ENCODE measurements at places on chromosomes 5 and 9.

- DNase-seq: no peak
These were observed 311.4 kb downstream of the TLE1 start for GRCh38 chr9:81377921-81378320.

- no peak for DNase-seq
These were observed 15.0 kb downstream of the FANCC start for GRCh38 chr9:95302479-95302878.

DNA sequence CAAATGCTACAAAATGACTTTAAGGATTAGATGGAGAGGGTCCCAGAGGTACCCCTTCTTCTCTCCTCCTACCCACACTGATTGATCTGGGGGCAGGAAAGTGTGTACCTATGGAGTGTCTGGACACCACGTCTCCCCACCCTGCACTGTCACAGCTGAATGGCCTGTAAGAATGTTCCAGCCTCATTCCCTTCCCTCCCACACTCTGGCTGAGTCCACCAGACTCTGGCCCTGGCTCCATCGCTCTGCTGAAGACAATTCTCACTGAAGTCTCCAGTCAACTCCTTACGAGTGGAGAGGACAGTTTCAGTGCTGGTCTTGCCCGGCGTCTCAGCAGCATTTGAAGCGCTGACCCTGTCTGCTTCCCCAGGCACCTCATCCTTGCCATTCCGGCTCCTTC, 105.8 kb downstream of the TTLL11 start:
- DNase-seq: no peak

- DNase-seq: no peak
These were observed 282.4 kb upstream of the RPS23 start for GRCh38 chr5:82560561-82560960.

DNA sequence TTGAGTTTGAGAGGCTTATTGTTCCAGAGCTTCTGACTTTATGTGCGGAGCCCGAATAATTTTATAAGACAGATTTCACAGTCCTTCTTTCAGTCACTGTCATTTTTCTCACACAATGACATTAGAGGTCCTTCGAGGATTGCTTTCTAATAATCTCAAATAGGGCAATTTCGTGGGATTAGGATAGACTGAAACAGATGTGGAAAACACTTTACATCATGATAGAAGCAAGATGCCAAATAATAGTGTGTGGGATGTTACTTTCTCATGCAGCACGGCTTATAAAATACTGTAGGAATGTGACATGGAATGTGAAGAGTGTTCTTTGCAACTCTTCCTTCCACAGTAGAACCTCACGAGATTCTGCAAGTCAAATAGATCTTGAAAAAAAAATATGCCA, 451.3 kb downstream of the SEMA5A start:
- no peak for DNase-seq

DNA sequence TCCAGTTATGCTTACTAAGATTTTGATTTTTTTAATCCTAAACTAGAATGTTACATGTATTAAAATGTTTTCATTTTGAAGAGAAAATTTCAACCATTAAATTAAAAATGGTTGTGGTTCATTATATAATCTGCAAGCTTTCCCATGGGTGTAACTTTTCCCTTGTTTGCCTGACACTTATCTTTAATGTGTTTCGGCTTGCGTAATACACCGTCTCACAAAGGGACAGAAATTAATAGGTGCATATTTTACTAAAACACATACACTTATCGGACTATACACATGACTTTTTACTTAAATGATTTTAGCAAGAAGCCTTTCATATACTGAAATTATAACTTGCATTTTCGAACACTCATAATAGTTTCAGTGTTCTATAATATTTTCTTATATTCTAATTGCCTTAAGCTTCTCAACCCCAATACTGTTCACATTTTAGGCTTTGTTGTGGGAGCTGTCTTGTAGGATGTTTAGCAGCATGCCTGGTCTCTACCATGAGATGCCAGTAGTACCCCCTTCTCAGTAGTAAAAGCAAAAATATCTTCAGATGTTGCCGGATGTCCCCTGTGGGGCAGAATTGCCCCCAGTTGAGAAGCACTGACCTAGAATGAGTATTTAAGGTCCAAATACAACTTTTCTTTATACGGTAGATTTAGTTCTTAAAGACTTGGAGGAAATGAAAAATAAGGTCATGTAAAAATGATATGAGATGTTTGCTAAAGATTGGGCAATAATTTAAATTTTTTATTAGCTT, 28.6 kb downstream of the UGCG start:
- DNase-seq: no peak

Measured in CD8-positive, alpha-beta T cell (primary cell).